AML-193 (cell line): ENCODE measurements at places on chromosomes 12 and 14.

DNA sequence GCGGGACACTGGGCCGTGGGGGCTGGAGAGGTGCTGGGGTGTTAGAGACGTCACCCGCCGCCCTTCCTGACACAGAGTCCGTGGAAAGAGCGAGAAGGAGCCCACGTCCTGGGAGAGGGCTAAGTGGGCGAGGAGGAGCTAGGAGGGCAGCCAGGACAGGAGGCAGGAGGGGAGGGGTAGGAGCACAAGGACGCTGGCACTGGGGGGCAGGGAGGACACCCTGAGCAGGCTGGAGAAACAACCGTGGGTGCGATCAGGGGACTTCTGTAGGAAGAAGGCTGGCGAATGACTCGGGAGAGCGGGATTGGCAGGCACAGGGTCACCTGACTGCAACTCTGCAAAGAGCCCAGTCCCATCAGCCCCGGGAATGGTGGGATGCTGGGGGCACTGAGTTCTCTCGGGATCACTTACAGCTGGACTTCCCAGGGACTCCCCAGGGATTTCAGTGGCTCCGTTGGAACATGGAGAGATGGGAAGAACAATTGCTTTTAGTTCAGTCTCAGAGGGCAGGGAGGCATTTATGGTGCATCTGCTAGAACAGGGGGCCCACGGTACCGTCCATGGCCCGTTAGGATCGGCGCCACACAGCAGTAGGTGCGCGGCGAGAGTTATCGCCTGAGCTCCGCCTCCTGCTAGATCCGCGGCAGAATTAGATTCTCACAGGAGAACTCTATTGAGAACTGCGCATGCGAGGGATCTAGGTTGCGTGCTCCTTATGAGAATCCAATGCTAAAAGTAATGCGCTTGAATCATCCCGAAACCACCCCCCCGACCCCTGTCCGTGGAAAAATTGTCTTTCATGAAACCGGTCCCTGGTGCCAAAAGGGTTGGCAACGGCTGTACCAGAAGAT lies 24.3 kb downstream of the UBR7 start:
- no peak for DNase-seq

GRCh38 chr12:104010606-104011169 lies 39.3 kb downstream of the GLT8D2 start:
- no peak for DNase-seq

DNA sequence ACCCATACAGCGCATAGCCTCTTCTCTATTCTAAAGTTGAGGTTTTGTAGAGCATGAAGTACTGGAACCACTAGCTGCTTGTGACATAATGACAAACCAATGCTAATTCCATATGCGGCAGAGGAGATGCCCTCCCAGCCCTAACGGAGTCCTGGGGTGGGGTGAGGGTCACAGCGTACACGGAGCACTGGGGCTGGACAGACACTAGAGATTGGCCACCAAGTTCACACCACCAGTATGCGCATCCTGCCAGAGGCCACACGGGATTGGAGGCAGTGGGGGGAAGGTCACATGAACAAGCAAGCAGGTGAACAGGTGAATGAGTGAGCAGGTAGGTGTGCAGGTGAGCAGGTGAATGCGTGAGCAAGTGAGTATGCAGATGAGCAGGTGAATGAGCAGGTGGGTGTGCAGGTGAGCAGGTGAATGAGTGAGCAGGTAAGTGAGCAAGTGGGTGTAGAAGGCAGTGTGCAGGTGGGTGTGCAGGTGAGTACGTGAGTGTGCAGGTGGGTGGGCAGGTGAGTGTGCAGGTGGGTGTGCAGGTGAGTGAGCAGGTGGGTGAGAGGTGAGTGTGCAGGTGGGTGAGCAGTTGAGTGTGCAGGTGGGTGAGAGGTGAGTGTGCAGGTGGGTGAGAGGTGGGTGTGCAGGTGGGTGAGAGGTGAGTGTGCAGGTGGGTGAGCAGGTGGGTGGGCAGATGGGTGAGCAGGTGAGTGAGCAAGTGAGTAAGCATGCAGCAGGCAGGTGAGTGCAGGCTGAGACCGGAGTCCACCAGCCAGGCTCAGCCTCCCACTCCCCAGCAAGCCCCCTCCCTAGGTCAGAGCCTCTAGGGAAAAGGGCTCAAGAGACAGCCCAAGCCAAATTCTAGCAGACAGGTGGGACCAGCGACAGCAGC lies 52.7 kb downstream of the CCDC85C start:
- no peak for DNase-seq

GRCh38 chr12:40734276-40734675 lies 42.0 kb downstream of the CNTN1 start:
- no peak for DNase-seq

DNA sequence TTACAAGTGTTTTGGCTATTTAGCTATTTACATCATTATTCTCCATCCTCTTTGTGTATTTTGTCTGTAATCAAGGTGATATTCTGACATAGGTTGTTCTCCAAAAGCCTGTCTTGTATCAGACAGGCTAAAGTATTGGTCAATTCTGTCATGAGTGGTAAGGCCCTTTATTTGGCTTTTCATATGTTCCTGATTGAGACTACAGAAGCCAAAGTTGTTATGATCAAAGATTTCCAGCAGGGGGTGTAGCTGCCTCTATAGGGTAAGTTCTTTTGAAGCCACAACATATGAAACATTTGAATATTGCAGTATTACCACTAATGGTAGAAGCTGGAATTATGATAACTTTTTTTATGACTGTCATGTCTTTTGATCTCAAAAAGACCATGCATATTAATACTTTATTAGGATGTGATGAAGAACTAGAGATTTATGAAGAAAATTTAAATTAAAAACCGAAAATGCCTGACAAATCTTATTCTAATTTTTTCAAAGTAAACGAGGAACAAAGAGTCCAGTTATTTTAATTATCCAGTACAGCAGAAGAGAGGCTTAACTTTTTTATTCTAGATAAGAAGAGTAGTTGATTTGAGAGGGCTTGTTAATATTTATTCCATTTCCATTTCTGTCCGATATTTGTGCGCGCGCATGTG lies 3.4 kb upstream of the ARHGAP5 start:
- peak; percentile 73 for DNase-seq

GRCh38 chr12:89436062-89436461 lies 83.8 kb upstream of the DUSP6 start:
- DNase-seq: no peak

DNA sequence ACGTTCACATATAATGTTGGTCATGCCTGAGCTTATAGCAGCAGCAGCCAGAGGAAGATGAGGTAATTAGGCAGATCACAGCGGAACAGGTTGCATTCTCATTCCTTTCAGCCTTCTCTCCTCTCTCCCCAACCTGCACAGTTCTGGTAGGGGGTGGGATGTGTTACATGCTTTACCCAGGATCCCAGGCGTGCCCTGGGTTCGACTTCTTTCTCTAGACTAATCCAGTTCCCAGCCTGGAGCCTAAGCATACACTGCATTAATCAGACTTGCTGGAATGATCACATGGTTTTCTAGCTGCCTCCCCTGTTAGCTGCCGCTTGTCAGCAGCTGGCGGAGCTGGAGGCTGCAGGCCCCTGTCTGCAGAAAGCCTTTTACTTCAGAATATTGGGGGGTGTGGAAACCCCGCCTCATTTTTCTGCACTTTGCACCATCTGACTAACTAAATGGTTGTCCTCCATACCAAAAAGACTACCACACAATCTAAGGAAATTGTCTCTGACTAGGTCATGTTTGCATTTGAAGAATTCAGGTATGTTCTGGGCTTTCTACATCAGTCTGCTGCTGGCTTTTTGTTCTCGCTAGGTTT lies 46.0 kb upstream of the EVL start:
- DNase-seq: no peak
